ENCODE measurements at places on chromosomes 12 and 14.
A peak's percentile ranks its signal among the peaks of the same experiment; 100 is the strongest.

DNA sequence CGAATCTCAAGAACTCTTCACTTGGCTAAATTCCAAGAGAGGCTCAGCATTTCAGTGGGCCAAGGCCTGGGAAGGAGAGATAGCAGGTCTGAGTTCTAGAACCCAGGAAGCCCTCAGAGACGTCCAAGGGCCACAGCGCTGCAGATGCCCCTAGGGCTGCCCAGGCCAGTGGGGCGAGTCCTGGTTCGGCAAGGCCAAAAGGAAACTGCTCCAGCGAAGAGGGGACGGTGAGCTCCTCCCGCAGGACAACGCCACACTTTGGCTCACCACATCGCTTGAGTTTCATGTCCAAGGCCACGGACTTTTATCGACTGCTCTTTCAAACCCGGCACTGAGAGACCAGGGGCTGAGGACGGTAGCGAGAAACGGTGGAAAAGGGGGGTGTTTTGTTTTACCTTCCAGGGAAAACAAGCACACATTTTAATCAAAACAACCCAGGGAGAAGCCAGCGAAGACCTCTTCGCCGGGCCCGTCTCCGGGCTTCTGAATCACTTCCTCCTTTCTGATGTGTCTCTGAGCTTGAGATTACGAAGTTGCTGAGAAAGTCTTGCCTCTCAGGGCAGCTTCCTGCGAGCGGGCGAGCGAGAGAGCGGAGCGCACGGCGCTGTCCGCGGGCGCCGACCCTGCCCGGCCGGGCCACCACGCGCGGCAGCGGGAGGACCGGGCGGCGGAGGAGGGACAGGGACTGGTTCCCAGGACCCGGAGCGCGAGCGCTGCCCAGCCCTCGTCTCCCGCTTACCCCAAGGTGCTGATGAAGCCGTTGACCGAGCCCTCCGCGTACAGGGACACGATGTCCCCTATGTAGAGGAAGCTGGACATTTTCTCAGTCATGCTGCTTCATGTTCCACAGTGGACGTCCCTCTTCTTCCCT is 808 bp downstream of the ITPR2 start:
- peak; percentile 73 for DNase-seq

DNA sequence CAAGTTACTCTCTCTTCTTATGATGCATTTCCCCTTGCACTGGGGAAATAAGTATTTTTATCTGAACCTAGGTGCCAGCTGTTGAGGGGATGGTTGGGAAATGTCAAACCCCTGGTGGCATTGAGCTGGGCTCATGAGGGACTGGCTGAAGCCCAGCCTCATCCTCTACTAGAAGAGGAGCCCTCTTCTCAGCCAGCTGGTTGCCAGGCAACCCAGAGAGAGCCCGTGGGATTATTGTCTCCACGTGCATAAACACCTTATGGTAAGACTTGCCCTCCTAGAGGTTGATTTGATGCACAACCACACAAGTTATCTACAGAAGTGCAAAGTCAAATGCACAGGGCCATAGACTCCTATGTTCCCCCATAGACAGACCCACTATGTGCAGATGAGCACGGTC is 89.8 kb downstream of the WSCD2 start:
- DNase-seq, result no peak

DNA sequence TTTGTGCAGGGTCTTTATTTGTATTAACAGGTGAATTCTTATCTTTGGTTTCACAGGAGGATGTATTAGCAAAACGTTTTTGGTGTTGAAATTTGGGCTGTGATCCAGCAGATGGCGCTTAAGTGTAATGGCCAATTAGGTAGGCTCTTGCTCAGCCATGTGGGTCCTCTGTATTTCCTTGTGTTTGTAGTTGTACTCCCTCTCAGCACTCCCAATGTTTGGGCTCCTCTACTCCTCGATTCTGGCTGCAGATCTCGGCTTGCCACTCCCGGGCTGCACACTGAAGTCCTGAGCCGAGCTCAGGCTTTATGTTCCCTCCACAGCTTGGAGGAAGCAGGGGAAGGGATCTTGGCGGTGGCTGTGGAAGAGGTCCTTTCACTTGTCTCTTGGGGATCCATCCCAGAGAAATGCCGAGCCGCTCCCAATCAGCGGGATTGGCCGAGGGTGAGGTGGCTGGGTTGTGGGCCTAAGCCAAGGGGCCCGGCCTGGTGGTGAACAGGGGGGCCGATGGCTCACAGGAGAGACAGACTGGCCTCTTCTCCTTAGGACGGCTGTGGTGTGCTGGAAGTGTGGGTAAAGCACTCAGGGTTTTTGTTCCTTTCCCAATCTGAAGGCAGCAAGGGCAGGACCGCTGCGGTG is 133.7 kb downstream of the AEBP2 start:
- DNase-seq, result no peak

DNA sequence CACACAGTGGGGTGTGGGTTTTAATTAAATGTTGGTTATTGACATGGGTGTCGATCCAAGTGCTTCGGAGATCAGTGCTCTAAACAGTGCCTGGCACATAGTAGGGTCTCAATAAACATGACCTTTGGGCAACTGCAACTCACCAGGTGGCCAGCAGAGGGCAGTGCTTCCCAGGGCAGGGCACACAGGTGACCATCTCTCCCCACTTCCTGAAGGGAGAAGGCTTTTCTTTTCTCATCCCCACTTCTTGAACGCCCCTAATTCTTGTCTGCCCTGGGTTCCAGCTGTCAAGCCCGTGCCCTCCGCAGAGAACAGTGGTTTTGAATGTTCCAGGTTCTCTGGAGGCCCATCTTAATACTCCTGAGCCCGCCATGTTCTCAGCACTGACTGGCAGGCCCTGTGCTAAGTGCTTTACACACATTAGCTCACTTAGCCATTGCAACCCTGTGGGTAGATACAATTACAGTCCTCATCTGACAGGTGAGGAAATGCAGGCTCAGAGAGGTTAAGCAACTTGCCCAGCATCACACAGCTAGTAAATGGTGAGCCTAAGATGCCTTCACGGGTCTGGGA is 16.3 kb downstream of the RAPGEF3 start:
- peak; percentile 90 for DNase-seq

DNA sequence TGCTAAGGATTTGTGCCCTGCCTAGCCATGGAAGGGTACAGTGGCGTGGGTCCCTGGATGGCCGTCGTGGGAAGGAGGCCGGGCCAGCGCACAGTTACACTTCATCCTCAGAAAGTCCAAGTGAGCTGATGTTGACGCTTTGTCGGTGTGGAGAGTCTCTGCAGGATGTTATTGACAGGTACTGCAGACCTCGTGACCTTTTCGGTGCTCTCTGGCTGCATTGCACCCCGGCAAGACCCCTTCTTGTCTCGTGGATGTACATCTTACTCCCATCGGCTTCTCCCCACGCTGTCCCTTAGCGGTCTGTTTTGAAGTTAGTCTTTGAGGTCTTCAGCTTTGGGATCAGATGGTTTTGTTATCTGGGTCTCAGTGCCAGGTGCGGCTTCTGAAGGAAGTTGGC is 78.4 kb downstream of the EP400 start:
- no peak for DNase-seq

DNA sequence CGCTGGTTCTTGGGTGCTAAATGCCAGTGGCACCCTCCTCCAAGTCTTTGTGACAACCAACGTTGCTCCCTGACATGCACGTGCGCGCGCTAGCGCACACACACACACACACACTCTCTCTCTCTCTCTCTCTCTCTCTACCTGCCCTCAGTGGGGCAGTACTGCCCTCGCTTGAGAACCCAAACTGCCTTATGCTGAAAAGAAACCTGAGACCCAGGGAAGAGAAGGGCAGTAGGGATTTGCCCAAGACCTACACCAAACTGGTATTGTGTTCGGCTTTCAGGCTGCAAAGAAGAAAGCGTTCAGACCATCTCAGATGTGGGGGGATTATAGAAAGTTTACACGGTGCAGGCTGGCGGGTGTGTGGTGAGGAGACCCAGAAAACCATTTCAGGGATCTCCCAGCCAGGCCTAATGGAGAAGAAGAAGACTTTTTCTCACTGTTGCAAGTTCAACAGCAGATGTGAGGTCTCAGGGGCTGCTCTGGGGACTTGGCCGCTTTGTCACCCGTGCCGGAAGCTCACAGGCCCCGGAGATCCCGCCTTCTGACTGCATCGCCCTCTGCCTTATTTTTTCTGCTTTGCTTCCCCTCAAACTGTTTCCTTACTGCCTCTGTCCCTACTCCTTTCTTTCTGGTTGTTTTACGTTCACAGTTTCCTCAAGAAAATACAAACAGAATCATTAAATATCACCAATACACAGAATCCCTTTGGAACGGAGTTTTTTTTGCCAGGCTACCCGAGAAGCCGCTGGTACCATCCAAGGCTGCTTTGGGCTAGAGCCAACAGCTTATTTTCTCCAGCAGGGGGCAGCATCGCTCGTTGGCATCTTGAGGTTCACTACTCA is 82.4 kb downstream of the PPM1A start:
- DNase-seq, result peak; percentile 82

DNA sequence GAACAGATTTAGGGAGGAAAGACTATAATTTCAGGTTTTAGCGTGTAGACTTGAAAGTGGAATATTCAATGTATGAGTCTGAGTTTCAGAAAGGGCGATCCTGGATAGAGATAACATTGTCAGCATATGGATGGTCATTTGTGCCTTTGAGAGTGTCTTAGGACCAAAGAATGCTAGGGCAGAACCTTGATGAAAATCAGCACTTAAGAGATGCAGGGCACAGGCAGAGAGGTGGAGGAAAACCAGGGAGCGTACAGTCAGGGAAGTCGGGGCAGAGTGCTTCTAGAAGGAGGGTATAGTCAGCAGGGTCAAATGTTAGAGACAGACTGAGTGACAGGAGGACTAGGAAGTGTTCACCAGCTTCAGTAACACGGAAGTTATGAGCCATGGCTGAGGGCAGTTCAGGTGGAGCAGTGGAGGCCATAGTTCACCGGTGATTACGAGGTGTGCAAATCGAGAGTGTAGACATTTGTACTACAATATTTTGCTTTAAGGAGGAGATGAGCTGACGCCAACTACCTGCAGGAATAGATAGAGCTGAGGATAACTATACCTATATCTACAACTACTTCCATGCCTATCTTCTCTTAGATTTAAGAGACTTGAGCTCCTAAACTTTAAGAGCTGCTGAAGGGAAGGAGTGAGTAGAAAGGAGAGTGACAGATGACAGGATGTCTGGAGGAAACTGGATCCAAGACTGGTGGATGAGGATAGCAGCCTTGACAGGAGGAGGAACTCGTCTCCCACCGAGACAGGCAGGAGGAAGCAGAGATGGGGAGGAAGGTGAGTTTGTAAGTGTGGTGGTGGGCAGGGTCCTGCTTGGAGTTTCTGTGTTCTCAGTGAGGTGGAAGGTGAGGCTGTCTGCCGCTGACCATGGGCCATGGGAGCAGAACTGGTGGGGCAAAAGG is 6.5 kb downstream of the CBLN3 start:
- DNase-seq, result no peak

- no peak for DNase-seq
Observed at GRCh38 chr14:58200846-58201245, 897 bp downstream of the ACTR10 start.

GRCh38 chr14:74653386-74654138 is 41.5 kb upstream of the LTBP2 start:
- DNase-seq, result no peak

DNA sequence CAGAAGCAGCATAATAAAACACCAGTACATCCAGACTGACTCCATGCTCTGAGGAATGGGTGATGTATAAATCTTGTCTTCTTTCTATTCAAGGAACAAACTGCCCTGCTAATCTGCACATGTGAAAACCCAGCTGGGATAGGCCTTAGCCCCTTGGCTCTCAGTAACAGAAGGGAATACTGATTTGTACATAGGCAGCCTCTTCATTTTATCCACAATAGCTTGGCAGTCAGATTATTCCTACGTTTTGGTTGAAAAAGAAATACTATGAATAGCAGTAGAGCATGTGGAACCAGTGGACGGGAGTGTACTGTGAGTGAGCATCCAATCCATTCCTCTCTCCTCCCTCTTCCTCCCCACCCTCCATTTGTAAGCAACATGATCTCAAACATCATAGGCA is 113.5 kb upstream of the ARHGAP5 start:
- no peak for DNase-seq

- no peak for DNase-seq
Observed at GRCh38 chr14:94707494-94707893, 62.4 kb downstream of the GSC start.

- no peak for DNase-seq
Observed at GRCh38 chr14:67729072-67729885, 27.6 kb downstream of the RDH12 start.

- no peak for DNase-seq
Observed at GRCh38 chr12:11133162-11133561, 1.3 kb downstream of the TAS2R30 start.

- no peak for DNase-seq
Observed at GRCh38 chr12:93174048-93174447, 203.7 kb upstream of the NUDT4 start.

GRCh38 chr14:105143451-105144025 is 25.0 kb downstream of the JAG2 start:
- no peak for DNase-seq

- DNase-seq, result no peak
Observed at GRCh38 chr14:60196291-60196690, 31.1 kb upstream of the DHRS7 start.

- no peak for DNase-seq
Observed at GRCh38 chr14:97802430-97803373, 1005.5 kb downstream of the VRK1 start.

DNA sequence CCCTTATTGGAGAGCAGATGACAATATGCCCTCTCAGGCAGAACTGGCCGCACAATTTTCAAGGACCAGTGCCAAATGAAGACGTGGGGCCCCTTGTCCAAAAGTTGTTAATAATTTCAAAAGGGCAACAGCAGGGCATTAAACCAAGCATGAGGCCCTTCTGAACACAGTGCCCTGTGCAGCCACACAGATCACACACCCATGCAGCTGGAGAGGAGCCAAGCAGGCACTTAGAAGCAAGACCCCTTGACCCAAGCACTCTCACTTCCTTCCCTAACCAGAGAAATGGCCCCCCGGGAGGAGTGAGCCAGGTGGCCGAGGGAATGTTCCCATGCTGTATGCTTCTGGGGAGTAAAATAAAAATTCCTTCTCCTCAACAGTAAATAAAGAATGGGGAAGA is 114.0 kb upstream of the TMPO start:
- no peak for DNase-seq

DNA sequence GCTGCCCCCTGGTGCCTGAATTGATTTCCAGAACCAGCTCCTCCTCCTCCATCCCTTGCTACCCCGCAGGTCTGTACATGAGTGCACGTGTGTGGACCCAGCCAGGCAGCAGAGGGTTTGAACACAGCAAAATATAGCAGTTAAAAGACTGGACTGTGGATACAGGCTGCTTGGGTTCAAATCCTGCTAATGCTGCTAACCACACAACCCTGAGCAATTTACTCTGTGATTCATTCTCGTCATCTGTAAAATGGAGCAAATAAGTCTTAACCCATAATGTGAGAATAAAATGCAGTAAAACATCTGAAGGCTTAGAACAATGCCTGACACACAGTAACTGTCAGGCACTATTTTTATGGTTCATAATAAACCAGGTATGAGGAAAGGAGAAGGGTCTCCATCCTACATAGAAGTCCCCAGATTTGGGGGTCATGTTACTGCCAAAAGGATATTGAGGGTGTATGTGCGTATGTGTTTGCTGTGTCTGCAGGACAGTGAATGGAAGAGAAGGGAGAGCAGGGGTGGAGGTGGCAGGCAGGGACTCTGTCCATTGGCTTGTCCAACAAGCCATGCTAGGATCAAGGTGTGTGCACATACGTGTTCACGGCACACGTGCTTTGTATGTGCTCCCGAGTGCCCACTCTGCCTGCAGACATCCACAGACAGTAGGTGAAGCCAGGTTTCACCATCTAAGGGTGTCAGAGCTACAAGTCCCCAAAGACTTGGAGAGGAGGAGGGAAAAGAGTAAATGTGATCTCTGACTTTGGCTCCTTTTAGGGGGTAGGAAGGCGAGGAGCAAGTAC is 1.5 kb upstream of the STAT6 start:
- DNase-seq, result no peak

GRCh38 chr12:49974231-49974675 is 1.5 kb downstream of the AQP6 start:
- DNase-seq, result peak; percentile 85

GRCh38 chr12:51405801-51406207 is 14.6 kb upstream of the GALNT6 start:
- no peak for DNase-seq

Data from aorta (tissue), 5 donors.